ENCODE measurements at places on chromosomes 6 and 20.

- no peak for DNase-seq
Measured at GRCh38 chr6:33869826-33870423, 66.1 kb upstream of the MLN start.

DNA sequence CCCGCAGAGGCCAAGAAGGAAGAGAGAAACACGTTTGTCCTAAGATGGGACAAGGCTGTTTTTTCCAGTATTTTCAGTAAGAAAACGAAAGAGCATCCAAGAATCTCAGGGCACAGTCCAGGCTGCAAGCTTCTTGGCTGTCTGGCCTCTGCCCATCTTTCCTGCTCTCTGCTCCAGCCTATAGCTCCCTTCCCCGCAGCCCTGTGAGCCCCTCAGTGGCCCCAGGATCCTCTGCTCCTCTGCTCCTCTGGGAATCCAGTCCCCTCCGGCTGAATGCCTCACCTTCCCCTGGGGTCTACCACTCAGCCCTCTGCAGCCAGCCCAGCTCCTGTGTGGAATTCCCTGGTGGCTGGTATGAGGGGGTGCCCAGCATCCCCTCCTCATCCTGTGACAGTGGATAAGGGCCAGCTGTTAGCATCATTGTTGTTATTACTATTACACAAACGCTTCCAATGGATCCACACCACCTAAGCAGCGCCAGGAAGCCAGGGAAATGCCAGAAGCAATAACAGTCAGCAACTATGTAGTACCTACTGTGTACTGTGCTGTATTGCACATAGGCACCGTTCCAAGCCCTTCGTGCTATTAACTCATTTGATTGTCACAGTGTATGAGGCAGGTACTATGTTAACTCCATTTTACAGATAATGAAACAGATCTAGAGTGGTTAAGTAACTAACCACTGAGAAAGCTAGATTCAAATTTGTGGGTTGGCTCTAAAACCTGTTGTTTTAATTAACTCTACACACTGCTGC lies 60.3 kb upstream of the PTPN1 start:
- DNase-seq = no peak

DNA sequence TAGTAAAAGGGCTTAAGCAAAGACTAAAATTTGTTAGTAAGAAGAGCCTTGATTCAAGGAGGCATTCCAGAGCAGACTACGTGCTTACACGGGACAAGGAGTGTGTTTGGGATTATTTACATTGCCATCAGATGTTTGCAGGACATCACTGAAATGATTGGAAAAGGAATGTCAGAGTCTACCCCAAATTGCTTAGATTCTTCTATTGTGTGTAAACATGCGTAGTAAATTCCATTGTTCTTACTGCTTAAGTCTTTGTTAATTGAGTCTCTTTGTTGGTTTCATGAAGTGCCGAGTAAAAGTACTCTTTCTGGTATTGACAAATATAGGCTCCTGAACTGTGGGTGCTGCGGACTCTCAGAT lies 60.5 kb downstream of the CD83 start:
- DNase-seq = no peak

DNA sequence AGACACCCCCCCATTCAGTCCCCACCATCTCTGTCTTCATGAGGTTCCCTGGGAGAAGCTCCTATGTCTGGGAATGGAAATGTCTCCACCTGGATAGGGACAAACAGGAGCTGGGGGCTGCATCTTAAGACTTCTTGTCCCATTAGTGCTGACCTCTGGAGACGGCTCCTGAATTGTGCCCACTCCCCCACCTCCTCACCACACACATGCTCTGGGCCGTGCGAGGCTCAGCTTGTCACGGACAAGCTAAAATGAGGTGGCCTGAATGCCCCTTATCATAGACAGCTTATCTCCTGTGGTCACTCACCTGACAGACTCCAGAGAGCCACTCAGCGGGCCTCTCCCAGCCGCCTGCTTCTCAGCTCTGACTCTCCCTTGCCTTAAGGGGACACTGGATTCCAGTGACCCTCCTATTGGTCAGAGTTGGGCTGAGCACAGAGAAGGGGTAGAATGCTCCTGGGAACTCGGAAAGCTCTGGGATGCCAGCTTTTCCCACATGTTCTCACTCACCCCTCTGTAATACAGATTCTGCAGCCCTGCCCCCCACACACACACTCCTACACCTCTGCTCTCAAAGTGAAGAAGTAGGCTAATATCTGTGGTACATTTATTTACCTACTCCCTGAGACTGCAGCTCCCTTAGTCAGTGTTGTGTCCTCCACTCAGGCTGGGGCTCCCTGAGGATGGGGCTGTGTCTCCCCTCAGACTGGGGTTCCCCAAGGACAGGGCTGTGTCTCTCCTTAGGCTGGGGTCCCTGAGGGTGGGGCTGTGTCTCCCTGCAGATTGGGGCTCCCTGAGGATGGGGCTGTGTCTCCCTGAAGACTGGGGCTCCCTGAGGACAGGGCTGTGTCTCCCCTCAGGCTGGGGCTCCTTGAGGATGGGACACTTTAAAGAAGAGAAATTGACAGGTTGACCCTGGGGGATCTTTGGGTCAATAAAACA lies 167.5 kb downstream of the VEGFA start:
- no peak for DNase-seq
